ENCODE measurements at places on chromosomes 5 and 9.

- no peak for DNase-seq
- no peak overlapping the region for H3K27ac ChIP-seq
- no peak overlapping the region for H3K4me3 ChIP-seq
- no peaks in the 10 kb centered on the region for H3K27me3 ChIP-seq
Observed at GRCh38 chr5:61734966-61735365, 402.9 kb downstream of the ZSWIM6 start.

DNA sequence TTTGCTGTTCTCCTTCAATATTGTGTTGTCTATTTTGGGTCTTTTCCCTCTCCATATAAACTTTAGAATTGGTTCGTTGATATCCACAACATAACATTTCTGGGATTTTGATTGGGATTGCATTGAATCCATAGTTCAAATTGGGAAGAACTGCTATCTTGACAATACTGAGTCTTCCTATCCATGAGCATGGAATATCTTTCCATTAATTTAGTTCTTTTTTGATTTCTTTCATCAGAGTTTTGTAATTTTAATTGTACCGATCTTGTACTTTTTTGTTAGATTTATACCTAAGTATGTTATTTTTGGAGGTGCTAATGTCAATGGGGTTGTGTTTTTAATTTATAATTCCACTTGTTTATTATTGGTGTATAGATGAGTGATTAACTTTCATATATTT lies 135.1 kb downstream of the NR3C1 start:
- no peak for DNase-seq
- no peak overlapping the region for H3K27ac ChIP-seq
- H3K36me3 ChIP-seq: no peaks in the 10 kb centered on the region
- no peaks in the 10 kb centered on the region for H3K27me3 ChIP-seq
- no peaks in the 10 kb centered on the region for H3K4me1 ChIP-seq

GRCh38 chr9:10387282-10387681 lies 225.5 kb downstream of the PTPRD start:
- no peaks in the 10 kb centered on the region for H3K27me3 ChIP-seq
- no peak for DNase-seq
- no peaks in the 10 kb centered on the region for H3K4me1 ChIP-seq
- no peak overlapping the region for H3K4me3 ChIP-seq

GRCh38 chr5:96597438-96598020 lies 64.6 kb upstream of the CAST start:
- DNase-seq: no peak
- H3K4me3 ChIP-seq: no peak overlapping the region

- peaks cover 21% of the 10 kb centered on the region for H3K4me1 ChIP-seq
- no peak overlapping the region for H3K4me3 ChIP-seq
- peaks cover 41% of the 10 kb centered on the region for H3K36me3 ChIP-seq
- no peaks in the 10 kb centered on the region for H3K27me3 ChIP-seq
- H3K27ac ChIP-seq: no peak overlapping the region
Observed at GRCh38 chr5:134374232-134374631, 2.9 kb downstream of the UBE2B start.

- no peaks in the 10 kb centered on the region for H3K27me3 ChIP-seq
- DNase-seq: no peak
- H3K36me3 ChIP-seq: no peaks in the 10 kb centered on the region
- H3K4me3 ChIP-seq: no peak overlapping the region
- no peaks in the 10 kb centered on the region for H3K4me1 ChIP-seq
Observed at GRCh38 chr9:107039542-107039941, 176.6 kb downstream of the ZNF462 start.

- no peaks in the 10 kb centered on the region for H3K36me3 ChIP-seq
- peaks cover 6% of the 10 kb centered on the region for H3K27me3 ChIP-seq
- H3K4me3 ChIP-seq: no peak overlapping the region
Observed at GRCh38 chr5:137148159-137148558, 351.0 kb downstream of the SPOCK1 start.

DNA sequence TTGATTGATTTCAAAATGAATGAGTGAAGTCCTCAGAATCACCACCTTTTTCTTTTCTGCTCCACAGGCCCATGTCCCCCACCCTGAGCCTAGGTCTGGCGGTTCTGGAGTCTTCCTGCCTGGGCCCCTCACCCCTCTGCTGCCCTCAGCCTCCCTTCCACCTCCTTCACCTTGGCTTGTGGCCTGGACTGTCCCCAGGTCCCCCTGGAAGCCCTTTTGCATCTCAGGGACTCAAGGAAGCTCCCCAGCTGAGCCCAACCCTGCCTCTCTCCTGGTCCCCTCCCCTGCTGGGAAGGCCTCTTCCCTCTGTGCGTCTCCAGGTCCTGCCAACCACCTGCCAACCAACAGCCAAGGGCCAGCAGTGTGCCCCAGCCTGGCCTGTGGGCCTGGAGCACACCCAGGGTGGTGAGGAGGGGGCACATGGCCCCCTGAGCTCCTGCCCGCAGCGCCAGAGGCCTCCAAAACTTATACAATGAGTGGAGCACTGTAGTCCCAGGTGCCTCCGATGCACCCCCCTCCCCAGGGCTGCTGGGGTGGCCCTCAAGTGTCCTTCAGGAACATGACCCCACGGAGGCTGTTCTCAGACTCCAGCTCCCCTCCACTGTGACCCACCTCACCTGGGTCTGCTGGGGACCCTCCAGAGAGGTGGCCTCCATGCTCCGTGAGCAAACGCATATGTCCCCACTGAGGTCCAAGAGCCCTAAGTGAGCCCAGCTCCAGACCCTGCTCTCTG lies 20.3 kb downstream of the GLT6D1 start:
- peaks cover 29% of the 10 kb centered on the region for H3K27me3 ChIP-seq
- no peak for DNase-seq
- H3K27ac ChIP-seq: no peak overlapping the region
- H3K4me1 ChIP-seq: no peaks in the 10 kb centered on the region
- H3K4me3 ChIP-seq: no peak overlapping the region

GRCh38 chr5:180820788-180821321 lies 18.2 kb upstream of the MGAT1 start:
- no peaks in the 10 kb centered on the region for H3K27me3 ChIP-seq
- H3K4me1 ChIP-seq: peaks cover 63% of the 10 kb centered on the region
- no peak overlapping the region for H3K4me3 ChIP-seq

DNA sequence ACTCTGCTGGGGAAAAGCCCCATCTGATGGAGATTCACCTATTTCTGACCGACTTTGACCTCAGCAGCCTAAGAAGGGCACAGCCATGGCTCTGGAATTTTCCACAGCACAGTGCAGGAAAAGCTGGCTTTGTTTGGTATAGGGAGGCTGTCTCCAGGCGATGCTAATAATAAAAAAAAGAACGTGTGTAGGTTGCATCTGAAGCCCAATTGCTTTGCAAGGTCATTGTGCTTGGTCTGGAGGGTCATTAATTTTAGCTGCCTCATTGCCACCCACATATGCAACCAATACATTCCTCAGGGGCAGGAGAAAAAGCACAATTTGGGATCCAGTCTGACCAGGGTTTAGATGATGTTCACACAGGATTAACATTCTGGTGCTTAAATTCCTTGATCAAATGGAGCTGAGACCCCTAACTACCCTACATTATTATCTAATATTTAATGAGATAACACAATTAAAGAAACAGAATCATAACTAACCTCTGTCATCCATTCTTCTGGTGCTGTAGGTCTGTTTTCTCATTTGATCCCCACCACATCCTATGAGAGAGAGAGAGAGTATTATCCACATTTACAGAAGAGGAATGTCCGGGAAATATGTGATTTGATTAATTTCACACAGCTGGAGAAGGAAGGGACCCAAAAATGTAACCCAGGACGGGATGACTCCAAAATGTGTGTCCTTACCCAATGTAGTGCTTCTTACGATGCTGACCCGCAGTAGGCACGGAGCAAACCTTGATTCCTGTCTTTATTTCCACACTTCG lies 175.9 kb downstream of the RFK start:
- no peak overlapping the region for H3K4me3 ChIP-seq
- no peaks in the 10 kb centered on the region for H3K4me1 ChIP-seq
- H3K27me3 ChIP-seq: no peaks in the 10 kb centered on the region
- DNase-seq: no peak

DNA sequence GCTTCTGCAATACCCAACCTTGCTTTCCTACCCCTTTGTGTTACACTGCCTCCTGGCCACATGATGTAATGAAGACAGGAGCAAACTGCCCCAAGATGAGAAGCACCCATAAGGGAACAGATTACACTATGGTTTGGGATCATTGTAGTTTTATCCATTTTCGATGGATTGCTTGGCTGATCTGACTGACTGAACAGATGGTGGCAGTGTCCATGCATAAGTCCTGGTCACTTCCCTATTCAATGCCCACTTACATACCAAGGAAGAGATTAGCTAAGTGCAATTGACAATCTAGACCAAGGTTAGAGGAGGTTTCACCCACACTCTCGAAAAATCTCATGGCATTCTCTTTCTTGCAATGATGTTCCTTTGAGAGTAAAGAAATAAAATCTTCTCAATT lies 319.9 kb downstream of the RAB3C start:
- H3K27me3 ChIP-seq: no peaks in the 10 kb centered on the region
- peaks cover 5% of the 10 kb centered on the region for H3K4me1 ChIP-seq
- H3K36me3 ChIP-seq: no peaks in the 10 kb centered on the region
- H3K27ac ChIP-seq: no peak overlapping the region
- no peak for DNase-seq

DNA sequence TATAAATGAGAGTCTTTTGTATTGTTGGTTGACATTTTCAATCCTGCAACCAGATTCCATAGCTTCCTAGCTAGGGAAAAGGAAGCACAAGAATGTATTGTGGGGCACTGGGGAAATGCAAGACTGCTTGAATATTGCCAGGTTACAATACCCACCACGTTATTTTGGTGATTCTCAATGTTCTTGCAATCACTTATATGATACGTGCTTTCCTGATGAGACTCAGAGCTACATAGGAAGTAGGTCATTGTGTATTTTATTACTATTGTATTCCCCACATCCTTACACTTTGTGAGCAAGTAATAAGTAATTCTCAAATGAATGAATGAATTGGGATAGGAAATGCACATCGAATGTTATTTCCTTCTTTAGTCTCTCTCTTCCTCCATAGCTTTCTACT lies 217.1 kb upstream of the CD180 start:
- H3K27me3 ChIP-seq: no peaks in the 10 kb centered on the region
- no peak overlapping the region for H3K4me3 ChIP-seq
- H3K4me1 ChIP-seq: no peaks in the 10 kb centered on the region
- no peak for DNase-seq

- H3K36me3 ChIP-seq: no peaks in the 10 kb centered on the region
- peaks cover 11% of the 10 kb centered on the region for H3K4me1 ChIP-seq
- no peaks in the 10 kb centered on the region for H3K27me3 ChIP-seq
- no peak overlapping the region for H3K27ac ChIP-seq
- DNase-seq: no peak
Observed at GRCh38 chr5:144183254-144183889, 12.7 kb downstream of the KCTD16 start.

GRCh38 chr5:16617274-16617968 lies 624 bp upstream of the RETREG1 start:
- H3K36me3 ChIP-seq: no peaks in the 10 kb centered on the region
- peaks cover 8% of the 10 kb centered on the region for H3K4me1 ChIP-seq
- H3K27me3 ChIP-seq: no peaks in the 10 kb centered on the region
- peak overlapping the region; percentile 69 for H3K4me3 ChIP-seq
- H3K27ac ChIP-seq: peak overlapping the region; percentile 33

- H3K36me3 ChIP-seq: no peaks in the 10 kb centered on the region
- H3K27ac ChIP-seq: no peak overlapping the region
- DNase-seq: no peak
- no peaks in the 10 kb centered on the region for H3K4me1 ChIP-seq
Observed at GRCh38 chr5:55899344-55899743, 48.2 kb downstream of the IL31RA start.

DNA sequence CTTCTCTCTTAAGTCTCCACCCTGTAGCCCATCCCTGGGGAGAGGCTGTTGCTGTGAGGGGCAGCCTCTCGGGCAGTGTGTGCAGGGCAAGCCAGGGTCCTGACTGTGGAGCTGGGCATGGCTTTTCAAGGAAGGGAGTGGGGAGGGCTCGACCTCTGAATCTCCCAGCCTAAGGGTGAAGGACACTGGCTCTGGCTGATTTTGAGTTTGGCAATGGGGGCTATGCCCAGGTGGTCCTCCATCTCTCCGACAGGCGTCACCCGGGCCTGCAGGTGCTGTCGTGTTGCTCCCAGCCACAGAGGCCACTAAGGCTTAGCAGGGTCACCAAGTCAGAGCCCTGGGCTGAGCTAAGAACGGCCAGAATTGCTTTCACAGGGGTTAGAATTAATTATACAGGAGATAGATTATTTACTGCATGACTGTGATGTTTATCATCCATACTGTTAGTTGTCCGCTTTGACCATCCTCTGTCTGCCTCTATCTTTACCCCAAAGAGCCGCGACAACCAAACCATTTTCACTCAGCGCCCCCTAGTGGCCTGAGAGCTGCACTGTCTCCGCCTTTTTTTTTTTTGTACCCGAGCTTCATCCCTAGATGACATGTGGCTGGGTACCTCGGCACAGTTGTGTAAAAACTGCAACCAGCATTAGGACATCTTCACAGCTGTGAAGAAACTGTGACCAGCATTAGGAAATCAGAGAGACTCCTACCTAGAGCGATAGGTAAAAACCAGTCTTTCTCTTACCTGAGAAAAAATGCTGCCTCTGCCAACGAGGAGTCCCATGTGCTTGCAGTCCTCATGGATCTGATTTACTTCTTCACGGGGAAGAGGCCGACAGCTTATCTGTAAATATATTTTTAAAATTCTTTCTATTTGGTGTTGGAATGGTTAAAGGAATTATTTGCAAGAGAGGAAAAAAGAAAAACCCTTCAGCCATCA lies 44.5 kb downstream of the AGXT2 start:
- H3K4me1 ChIP-seq: no peaks in the 10 kb centered on the region
- H3K4me3 ChIP-seq: no peak overlapping the region
- no peak overlapping the region for H3K27ac ChIP-seq
- DNase-seq: peak; percentile 66
- no peaks in the 10 kb centered on the region for H3K27me3 ChIP-seq

GRCh38 chr5:35476036-35476435 lies 141.6 kb upstream of the SPEF2 start:
- H3K4me1 ChIP-seq: no peaks in the 10 kb centered on the region
- H3K36me3 ChIP-seq: no peaks in the 10 kb centered on the region
- H3K27ac ChIP-seq: no peak overlapping the region
- H3K4me3 ChIP-seq: no peak overlapping the region

DNA sequence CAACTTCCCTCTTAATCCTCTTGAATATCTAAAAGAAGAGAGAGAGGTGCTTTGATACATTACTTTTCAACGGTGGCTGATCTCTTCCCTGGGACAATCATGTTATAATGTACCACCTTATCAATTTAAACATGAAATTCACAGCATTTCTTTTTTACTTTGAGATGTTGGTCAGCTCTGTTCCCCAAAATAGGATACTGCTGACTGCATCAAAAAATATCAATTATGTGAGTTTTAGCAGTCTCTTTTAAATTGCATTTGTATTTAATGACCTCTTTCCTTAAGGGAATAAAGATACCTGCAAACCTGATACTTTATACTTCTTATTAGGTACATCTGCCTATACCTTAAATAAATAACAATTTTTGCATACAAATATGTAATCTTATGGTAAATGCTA lies 58.4 kb upstream of the MARCHF11 start:
- no peak for DNase-seq
- no peaks in the 10 kb centered on the region for H3K4me1 ChIP-seq
- no peaks in the 10 kb centered on the region for H3K27me3 ChIP-seq
- H3K27ac ChIP-seq: no peak overlapping the region
- H3K36me3 ChIP-seq: no peaks in the 10 kb centered on the region

- H3K4me3 ChIP-seq: peak overlapping the region; percentile 59
- DNase-seq: peak; percentile 89
- no peaks in the 10 kb centered on the region for H3K27me3 ChIP-seq
- peaks cover 7% of the 10 kb centered on the region for H3K36me3 ChIP-seq
- H3K4me1 ChIP-seq: peaks cover 13% of the 10 kb centered on the region
Observed at GRCh38 chr9:133460405-133461175, 812 bp downstream of the CACFD1 start.
